Vagina (tissue), 2 donors: ENCODE measurements at places on chromosomes 12 and 14.

DNA sequence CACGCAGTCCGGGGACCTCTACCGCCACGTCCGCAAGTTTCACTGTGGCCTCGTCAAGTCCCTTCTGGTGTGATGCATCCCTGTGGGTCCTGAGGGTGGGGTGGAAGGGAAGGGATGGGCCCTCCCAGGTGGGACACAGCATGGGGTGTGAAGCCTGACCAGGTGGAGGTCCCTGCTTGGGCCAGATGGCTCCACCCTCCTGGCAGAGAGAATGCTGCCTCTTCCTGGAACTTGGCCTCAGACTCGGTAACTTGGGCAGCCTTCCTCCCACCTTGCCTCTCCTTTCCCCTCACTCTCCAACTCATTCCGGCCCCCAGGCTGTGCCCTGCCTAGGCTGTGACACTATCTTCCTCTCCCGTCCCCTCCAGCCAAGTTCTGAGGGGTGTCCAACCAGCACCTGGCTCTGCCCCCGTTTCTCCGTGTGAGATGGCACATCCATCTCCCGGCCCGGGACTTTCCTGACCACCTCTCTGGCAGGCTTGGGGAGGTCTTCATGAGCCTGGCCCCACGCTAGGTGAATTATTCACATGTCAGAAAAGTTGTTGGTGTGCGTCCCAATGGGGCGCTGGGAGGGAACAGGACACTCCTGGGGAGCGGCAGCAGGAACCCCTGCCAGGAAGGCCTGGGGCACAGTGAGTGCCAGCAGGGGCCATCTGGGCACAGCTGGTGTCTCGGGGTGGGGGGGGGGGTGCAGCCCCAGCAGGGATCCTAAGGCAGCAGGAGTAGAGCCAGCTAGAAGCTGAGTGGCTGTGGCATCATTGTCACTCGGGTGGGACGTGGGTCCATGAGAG is 1.7 kb downstream of the ZBTB42 start:
- H3K4me1 ChIP-seq = peaks cover 33% of the 10 kb centered on the region
- H3K4me3 ChIP-seq = no peak overlapping the region
- DNase-seq = no peak
- no peaks in the 10 kb centered on the region for H3K36me3 ChIP-seq

DNA sequence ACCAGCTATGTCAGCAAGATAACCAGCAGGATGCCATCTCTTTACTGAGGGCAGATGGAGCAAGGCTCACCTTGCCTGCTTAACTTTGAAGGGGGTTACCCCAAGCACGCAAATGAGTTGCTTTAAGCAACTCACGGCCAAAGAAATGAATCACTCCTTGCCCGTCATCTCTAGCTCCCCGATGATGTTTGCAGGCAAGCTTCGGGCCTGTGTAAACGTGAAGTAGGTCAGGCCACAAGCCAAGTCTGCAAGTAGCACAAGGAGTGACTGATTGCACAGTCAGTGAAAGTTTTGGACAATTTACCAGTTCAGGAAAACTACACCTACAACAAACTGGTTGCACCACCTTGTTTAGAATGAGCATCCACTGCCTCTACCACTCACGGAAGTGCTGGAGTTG is 699.7 kb upstream of the TBX3 start:
- H3K27me3 ChIP-seq = no peaks in the 10 kb centered on the region
- H3K4me1 ChIP-seq = no peaks in the 10 kb centered on the region
- no peak for DNase-seq
- no peak overlapping the region for H3K4me3 ChIP-seq
- no peaks in the 10 kb centered on the region for H3K36me3 ChIP-seq
- no peak overlapping the region for H3K27ac ChIP-seq

- H3K4me3 ChIP-seq = no peak overlapping the region
- H3K36me3 ChIP-seq = no peaks in the 10 kb centered on the region
- no peaks in the 10 kb centered on the region for H3K4me1 ChIP-seq
- H3K27me3 ChIP-seq = no peaks in the 10 kb centered on the region
- no peak for DNase-seq
Measured at GRCh38 chr12:130563323-130563722, 152.8 kb downstream of the RIMBP2 start.

- H3K36me3 ChIP-seq = no peaks in the 10 kb centered on the region
- H3K27ac ChIP-seq = no peak overlapping the region
- no peak overlapping the region for H3K4me3 ChIP-seq
- no peaks in the 10 kb centered on the region for H3K27me3 ChIP-seq
- DNase-seq = no peak
Measured at GRCh38 chr12:132486576-132486975, 3.4 kb upstream of the FBRSL1 start.

DNA sequence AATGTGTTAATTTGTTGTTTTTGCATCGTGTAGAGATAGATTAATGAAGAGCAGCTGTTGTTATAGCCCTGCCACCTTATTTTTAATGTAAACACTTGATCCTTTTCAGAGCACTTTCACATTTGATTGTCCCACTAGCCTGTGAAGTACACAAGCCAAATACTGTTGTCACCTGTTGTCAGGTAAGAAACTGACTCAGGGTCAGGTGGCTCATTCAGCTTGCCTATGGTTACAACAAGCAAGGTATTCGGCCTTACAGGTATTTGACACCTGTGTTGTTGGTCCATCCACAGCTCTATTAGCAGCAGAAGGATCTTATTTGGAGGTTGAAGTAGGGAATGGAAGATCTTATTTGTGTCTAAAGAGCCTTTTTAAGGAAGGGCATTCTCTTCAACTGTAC is 108.9 kb downstream of the GPR135 start:
- no peaks in the 10 kb centered on the region for H3K36me3 ChIP-seq
- H3K4me1 ChIP-seq = peaks cover 40% of the 10 kb centered on the region
- no peaks in the 10 kb centered on the region for H3K27me3 ChIP-seq
- H3K27ac ChIP-seq = no peak overlapping the region
- H3K4me3 ChIP-seq = no peak overlapping the region
- no peak for DNase-seq

DNA sequence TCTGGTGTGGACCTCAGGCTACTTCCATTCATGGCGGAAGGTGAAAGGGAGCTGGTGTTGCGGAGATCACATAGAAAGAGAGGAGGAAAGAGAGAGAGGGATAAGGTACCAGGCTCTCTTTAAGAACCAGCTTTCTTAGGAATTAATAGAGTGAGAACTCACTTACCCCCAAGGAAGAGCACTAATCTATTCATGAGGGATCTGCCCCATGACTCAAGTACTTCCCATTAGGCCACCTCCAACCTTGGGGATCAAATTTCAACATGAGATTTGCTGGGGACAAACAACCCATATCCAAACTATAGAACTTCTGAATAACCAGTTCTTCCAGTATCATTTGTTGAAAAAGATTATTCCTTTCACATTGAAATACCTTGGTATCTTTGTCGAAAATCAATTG is 34.0 kb upstream of the C2CD5 start:
- H3K4me3 ChIP-seq = no peak overlapping the region
- no peak overlapping the region for H3K27ac ChIP-seq
- H3K4me1 ChIP-seq = no peaks in the 10 kb centered on the region
- no peak for DNase-seq

DNA sequence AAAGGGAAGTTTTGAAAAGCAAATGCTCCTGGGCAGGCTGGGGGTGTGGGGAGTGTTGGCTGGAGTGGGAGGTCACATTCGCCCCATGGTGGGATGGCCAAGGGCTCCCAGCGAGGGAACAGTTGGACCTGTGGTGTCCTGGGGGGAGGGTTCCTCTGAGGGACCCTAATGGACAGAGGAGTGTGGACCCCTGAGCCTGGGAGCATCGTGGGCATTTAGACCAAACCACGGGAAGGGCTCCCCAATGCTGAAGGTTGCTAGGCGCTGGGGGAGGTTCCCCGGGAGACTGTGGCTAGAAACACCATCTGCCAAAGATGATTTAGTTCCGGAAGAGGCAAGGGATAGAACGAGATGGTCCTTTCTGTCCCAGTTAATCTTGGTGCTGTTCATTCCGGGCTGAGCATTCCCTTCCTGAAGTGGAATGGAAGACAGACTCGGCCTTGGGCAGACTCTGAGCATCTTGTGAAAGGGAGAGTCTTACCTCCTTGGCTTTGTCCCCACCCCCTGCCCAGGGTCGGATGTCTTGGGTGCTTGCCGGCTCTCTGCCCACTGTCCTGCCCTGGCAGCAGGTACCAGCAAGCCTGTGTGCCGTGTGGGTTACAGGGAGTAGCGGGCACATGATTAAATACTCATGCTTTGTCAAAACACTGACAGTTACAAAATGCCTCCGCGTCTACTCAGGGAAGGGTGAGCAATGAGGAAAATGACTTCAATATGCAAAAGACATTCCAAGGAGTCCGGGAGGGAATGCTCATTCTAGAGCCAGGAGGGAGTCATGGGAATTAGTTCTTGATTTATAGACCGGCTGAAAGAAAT is 215.9 kb downstream of the CACNA1C start:
- H3K4me3 ChIP-seq = no peak overlapping the region
- H3K4me1 ChIP-seq = peaks cover 50% of the 10 kb centered on the region
- H3K27ac ChIP-seq = peak overlapping the region; percentile 37
- H3K36me3 ChIP-seq = no peaks in the 10 kb centered on the region
- no peak for DNase-seq
- no peaks in the 10 kb centered on the region for H3K27me3 ChIP-seq

DNA sequence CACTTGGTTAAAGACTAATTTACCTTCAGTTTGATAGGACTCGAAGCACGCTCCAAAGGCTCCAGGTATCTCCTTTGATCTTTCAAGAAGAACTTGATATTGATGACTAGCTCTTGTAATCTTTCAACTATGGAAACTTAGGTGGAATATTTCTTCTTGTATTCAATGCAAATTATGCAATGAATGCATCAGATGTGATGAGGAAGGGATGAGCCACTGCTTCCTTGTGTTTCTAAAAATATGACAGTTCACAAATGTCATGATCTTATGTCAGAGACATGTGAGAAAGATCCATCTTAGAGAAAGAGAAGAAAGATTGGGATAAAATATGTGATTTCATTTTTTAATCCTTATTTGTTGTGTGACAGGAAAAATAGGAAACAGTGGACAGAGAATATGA is 9.9 kb downstream of the RNASE9 start:
- no peaks in the 10 kb centered on the region for H3K4me1 ChIP-seq
- H3K27me3 ChIP-seq = no peaks in the 10 kb centered on the region
- no peak overlapping the region for H3K27ac ChIP-seq
- no peak overlapping the region for H3K4me3 ChIP-seq
- no peak for DNase-seq

GRCh38 chr12:115451780-115452736 is 768.1 kb upstream of the TBX3 start:
- DNase-seq = no peak
- no peaks in the 10 kb centered on the region for H3K27me3 ChIP-seq
- H3K4me3 ChIP-seq = peak overlapping the region; percentile 30
- no peak overlapping the region for H3K27ac ChIP-seq

DNA sequence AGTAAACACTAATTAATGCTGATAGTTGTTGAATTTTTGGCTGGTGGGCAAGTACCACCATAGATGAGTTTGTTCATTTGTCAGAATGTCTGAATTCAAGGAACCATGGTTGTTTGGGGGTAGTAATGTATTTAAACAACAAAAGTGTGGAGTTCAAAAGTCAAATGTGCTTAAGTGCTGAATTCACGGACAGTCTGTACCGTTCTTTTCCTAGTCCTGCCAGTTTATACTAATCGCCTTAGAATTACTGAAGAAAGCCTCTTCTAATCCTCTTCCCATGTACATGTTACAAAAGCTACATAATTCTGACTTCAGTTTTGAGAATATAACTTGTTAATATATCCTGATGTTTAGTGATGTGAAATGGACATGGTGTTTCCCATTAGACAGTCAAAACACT is 2.7 kb downstream of the NAA25 start:
- H3K36me3 ChIP-seq = no peaks in the 10 kb centered on the region
- H3K4me1 ChIP-seq = peaks cover 65% of the 10 kb centered on the region
- no peak overlapping the region for H3K27ac ChIP-seq
- no peak overlapping the region for H3K4me3 ChIP-seq
- no peak for DNase-seq

DNA sequence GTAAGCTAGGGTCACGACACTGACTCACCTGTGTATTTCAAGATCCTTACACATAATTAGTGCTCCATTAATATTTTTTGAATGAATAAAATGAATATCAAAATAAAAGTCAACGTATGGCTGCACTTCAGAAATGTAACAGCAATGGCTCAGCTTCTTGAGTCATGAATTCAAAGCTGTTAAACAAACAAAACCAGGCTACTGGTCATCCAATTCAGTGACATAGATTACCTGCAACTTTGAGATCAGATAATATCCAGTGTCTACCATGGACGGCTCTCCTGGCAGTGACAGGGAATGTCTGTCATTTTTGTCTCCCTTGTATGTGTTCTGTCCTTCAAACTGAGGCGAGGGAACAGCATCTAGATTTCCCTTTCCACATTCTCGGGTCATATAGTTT is 225.6 kb downstream of the EFCAB11 start:
- H3K27ac ChIP-seq = no peak overlapping the region
- no peaks in the 10 kb centered on the region for H3K27me3 ChIP-seq
- peaks cover 13% of the 10 kb centered on the region for H3K4me1 ChIP-seq

GRCh38 chr14:55366271-55366670 is 45.4 kb downstream of the ATG14 start:
- H3K36me3 ChIP-seq = no peaks in the 10 kb centered on the region
- no peak overlapping the region for H3K4me3 ChIP-seq
- DNase-seq = no peak
- peak overlapping the region; percentile 39 for H3K27ac ChIP-seq
- H3K4me1 ChIP-seq = peaks cover 22% of the 10 kb centered on the region

DNA sequence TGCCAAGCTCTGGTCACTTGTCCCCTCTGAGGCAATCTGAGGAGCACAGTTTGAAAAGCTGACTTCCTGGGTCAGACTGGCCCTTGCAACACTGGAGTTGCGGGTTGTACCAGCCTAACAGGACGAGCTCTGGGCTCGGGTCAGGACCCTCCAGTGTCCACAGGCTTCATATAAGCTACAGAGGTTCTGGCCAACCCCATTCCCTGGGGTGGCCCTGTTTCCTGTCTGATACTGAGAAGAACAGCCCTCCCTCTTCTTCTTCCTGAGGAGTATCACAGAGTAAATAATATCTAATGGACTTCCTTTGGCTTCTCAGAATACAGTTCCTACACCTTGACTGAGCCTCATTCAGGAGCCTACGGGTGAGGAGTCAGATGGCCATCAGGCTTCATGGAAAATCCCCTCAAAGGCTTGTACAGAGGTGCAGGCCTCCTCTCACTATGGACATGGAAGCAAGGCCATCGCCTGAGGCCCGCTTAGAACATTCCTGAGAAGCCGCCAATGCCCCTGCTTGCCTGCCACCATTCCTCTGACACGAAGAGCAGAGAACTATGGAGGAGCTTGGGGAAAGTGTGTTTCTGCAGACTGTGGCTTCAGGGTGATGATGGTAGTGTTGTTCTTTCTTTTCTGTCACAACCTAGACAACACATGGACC is 28.5 kb upstream of the ANO2 start:
- no peak overlapping the region for H3K27ac ChIP-seq
- no peak for DNase-seq
- no peaks in the 10 kb centered on the region for H3K4me1 ChIP-seq
- no peaks in the 10 kb centered on the region for H3K27me3 ChIP-seq
- no peak overlapping the region for H3K4me3 ChIP-seq
- H3K36me3 ChIP-seq = no peaks in the 10 kb centered on the region

- H3K4me1 ChIP-seq = no peaks in the 10 kb centered on the region
- no peaks in the 10 kb centered on the region for H3K36me3 ChIP-seq
- H3K4me3 ChIP-seq = no peak overlapping the region
- H3K27me3 ChIP-seq = no peaks in the 10 kb centered on the region
Measured at GRCh38 chr14:58944343-58944967, 244.0 kb upstream of the DAAM1 start.
